ENCODE measurements at places on chromosomes 4 and X.
A peak's percentile ranks its signal among the peaks of the same experiment; 100 is the strongest.

DNA sequence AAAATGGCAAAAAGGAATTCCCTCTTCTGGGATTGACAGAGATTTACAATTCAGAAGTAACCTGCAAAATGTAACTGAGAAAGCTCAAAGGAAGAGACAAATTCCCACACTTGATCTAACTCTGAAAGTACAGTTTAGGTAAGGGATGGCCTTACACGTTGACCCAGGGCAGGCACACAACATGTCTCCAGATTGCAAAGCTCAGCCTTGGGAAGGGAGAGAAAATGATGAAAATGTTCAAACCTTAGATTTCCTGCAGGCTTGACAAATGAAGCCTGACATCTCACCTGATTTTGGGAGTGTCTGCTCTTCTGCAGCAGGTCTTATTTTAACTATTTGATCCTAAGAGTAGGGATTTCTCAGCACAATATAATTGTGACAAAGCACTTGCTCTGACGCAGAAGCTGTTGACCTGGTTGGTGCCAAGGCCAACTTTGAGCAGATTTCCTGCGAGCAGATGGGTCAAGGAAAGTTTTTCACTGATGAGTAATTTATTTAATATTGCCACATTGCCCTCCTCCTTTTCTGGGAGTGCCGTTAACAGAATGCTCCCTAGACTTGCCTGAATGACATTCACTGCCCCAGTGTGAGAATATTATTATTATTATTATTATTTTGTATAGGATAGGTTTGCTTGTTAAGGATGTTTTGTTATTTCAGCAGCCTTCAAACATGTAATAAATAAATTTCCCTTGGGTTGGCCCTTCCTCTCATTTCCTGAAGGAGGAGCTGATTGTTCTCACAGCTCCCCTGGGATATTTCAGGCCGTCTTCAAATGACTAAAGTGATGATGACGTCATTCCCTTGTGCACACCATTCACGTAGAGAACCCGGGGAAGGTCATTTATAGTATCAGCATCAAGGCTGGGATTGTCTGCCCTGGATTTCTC, 157.1 kb downstream of the VEGFC start:
- no peak for DNase-seq

- no peak for DNase-seq
Observed at GRCh38 chr4:43992552-43992951, 456.1 kb downstream of the KCTD8 start.

- no peak for DNase-seq
Observed at GRCh38 chr4:127355743-127356142, 277.0 kb upstream of the INTU start.

DNA sequence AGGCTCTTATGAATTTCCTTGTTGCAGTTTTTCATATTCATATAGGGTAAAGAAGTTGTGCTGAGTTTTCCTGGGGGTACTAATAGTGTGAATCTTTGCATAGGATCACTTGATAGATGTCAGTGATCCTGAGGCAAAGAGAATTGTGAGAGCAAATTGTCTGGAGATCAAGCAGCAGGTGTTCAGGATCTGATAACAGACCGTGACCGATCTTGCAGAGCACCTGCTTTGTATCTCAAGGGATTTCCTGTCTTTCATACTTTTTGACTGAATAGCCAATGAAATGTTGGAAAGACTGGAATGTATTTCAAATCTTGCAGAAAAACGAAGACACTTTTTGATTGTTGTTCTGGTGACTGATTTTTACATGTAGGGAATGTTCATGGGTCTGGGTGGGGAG, 914.5 kb downstream of the STIM2 start:
- DNase-seq, result no peak

GRCh38 chrX:5802391-5802790, 426.3 kb downstream of the NLGN4X start:
- DNase-seq, result no peak

DNA sequence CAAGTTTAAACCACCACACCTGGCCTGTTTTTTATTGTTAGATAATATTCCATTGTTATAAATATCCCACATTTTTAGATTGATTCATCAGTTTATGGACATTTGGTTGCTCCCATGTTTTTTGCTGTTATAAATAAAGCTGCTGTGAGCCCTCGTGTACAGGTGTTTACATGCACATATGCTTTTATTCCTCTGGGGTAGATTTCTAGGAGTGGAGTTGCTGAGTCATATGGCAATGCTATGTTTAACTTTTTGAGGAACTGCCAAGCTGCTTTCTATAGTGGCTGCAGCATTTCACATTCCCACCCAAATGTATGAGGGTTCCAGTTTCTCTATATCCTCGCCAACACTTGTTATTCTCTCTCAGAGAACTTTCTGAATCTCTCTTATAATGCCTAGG, 90.5 kb downstream of the TBL1X start:
- no peak for DNase-seq

- DNase-seq, result peak; percentile 47
Observed at GRCh38 chr4:121227341-121227792, 63.2 kb upstream of the TNIP3 start.

- no peak for DNase-seq
Observed at GRCh38 chr4:174592985-174593335, 70.7 kb upstream of the HPGD start.

DNA sequence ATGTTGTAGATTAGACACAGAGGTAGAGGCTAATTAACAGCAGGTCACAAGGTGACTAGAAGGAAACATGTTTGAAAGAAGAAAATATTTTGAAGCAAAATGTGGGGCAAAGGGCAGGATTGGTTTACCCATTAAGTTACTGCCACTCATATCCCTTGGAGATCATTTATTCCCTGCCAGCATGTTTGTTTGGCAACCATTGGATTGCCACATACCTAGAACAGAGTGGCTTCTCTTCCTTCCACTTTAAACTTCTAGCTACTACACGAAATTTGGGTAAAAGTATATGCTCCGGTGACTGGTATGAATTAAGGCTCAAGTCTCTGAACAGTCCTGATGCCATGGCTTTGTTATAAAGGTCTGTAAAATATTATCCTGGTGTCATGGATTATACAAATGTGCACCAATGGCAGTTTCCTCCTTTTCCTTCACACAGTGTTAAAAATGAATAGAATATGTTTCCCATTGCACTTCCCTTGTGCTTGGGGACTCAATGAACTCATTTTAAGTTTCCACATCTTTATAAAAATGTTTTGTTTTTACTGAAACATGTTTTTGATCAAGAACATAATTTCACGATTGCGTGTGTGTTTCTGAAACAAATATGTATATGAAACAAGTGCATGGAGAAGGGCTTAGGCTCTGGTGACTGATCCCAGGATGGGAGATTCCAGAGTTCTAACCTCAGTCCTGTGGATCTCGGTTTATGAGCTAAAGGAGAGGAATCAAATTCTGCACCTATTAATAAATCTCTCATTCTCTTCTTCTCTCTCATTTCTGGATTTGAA, 12.3 kb downstream of the BMP3 start:
- DNase-seq, result no peak

GRCh38 chrX:1582686-1583437, 8.5 kb upstream of the AKAP17A start:
- DNase-seq, result peak; percentile 91

DNA sequence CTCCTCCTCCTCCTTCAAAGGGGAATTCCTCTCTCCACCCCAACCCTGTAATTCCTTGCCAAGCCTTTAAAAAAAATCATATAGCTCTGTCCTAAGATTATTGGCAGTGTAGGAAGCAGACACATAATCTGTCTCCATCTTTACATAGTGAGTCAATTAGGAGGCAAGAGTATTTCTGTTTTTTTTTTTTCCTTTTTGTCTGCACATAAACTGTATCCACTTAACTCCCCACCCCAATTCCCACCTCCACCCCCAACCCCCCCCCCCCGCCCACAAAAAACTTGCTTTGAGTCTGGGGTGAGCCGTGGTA, 182.5 kb downstream of the RASL11B start:
- DNase-seq, result no peak

GRCh38 chrX:50442426-50443116, 28.1 kb downstream of the DGKK start:
- no peak for DNase-seq

GRCh38 chrX:24561121-24561520, 86.0 kb downstream of the PCYT1B start:
- DNase-seq, result peak; percentile 37

DNA sequence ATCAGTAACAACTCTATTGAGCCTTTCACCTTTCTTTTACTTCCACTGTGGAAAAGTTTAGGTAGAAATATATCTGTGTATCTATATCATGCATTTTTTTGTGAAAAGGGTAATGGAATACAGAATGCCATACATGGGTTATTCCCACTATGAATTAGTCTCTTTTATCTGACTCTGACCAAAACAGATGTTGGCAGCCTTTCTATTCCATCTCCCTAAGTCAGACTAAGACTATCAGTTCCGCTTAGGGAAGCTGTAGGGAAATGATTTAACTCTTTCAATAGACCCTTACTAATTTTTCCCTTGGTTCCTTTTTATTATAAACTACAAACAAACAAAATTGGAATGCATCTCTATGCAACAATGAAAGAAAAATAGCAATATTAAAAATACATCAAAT, 92.3 kb upstream of the LEF1 start:
- DNase-seq, result no peak

GRCh38 chrX:13009844-13010243, 34.6 kb downstream of the FAM9C start:
- no peak for DNase-seq

- no peak for DNase-seq
Observed at GRCh38 chr4:304969-305680, at the start of gene ZNF732. ZNF732 (minus strand) TSS chr4:305474; CDS start chr4:305310, 164 bp downstream.

- DNase-seq, result no peak
Observed at GRCh38 chr4:72432282-72432681, 136.7 kb downstream of the ADAMTS3 start.

GRCh38 chr4:140049024-140049848, 104.7 kb downstream of the MAML3 start:
- peak; percentile 58 for DNase-seq

- no peak for DNase-seq
Observed at GRCh38 chr4:2292646-2293108, 30.8 kb upstream of the MXD4 start.

Data from activated CD4-positive, alpha-beta T cell treated with anti-CD3 and anti-CD28 coated beads, Interleukin-10, Interleukin-2, amounts not matched to agents 100 ng/mL and 50 ng/mL, durations not matched to agents 16 hours and 8 hours (primary cell).